Activated CD4-positive, alpha-beta memory T cell treated with anti-CD3 and anti-CD28 coated beads, Interleukin-2, amount 10 ng/mL, durations not matched to agents 7 days and 5 days (primary cell): ENCODE measurements at places on chromosomes 11 and 22.

GRCh38 chr11:96188243-96189006, 154.6 kb downstream of the MAML2 start:
- DNase-seq: no peak

- peak; percentile 73 for DNase-seq
Observed at GRCh38 chr22:46122511-46122971, 27.8 kb upstream of the PPARA start.

GRCh38 chr11:19519912-19520641, 192.6 kb upstream of the NAV2 start:
- no peak for DNase-seq

DNA sequence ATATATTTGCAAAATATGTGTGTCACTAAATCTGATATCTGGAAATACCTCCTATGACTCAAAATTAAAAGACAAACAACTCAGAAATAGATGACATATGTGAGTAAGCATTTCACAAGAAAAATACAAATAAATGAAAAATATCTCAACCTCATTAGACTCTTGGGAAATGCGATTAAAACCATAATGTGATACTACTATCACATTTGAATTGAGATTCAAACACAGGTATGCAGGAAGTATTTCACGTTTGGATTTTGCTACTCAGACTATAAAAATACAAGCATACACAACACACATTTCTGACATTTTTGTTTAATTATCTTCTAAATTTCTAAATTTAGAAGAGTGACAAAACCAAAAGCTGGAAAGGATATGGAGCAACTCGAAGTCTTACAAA, 811.9 kb upstream of the LRRC4C start:
- DNase-seq: no peak

DNA sequence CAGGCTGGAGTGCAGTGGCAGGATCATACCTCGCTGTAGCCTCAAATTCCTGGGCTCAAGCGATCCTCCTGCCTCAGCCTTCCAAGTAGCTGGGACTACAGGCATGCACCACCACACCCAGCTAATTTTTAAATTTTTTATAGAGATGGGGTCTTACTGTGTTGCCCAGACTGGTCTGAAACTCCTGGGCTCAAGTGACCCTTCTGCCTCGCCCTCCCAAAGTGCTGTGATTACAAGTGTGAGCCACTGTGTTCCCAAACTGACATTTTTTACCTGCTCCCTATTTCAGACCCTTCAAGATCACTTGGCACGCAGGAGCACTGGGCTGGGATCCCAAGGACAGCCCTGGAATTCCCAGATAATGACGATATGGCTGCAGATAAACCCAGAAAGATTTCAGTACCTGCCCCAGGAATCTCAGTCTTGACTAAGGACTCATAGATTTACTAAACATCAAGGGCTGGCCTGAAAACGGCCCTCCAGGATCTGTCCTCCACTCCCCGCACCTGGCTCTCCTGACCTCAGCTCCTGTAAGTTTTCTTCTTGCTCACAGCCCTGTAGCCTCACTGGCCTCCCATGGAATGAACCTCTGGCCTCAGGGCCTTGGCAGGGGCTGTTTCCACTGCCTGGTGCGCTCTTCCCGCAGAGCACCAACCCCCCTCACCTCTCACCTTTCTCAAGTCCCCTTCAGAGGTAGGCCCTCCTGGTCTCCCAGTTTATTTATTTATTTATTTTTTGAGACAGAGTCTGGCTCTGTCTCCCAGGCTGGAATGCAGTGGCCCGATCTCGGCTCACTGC, 3.6 kb upstream of the CSNK1E start:
- no peak for DNase-seq

- DNase-seq: no peak
Observed at GRCh38 chr11:82118946-82119345, 614.7 kb downstream of the FAM181B start.

DNA sequence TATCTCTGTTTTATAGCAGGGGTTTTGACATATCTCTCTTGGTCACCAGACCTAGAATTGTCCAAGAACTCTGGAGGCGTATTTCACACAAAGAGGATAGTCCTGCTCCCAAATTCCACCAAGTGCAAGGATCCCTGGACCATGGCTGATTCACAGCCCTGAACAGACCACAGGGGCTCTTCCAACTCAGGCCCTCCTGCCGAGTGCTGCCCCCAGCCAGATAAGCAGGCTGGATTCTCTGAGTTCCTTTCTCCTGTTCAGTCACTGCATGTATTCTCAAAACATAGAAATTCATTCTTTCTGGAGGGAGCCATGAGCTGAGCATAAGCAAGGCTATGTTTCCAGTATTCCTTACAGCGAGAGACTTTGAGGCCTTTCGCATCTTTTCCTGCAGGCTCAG, 13.4 kb upstream of the PLEKHB1 start:
- DNase-seq: no peak
